ENCODE measurements at places on chromosomes 1 and 21.

DNA sequence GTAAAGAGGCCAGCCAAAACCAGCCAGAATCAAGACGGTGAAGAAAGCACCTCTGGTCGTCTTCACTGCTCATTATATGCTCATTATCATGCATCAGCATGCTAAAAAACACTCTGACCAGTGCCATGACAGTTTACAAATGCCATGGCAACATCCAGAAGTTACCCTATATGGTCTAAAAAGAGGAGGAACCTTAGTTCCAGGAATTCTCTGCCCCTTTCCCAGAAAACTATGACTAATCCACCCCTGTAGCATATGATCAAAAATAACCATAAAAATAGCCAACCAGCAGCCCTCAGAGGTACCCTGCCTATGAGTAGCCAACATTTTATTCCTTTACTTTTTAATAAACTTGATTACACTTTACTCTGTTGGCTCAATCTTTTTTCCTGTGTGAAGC, 34.2 kb upstream of the PBX1 start:
- peak; percentile 63 for DNase-seq

- DNase-seq = no peak
Measured at GRCh38 chr21:29022166-29022565, 2.3 kb upstream of the USP16 start.

GRCh38 chr1:60841116-60842046, 241.0 kb upstream of the NFIA start:
- no peak for DNase-seq

GRCh38 chr21:21715266-21715969, 717.2 kb downstream of the NCAM2 start:
- peak; percentile 56 for DNase-seq

GRCh38 chr1:212753749-212754148, 37.8 kb downstream of the NSL1 start:
- no peak for DNase-seq

- DNase-seq = peak; percentile 6
Measured at GRCh38 chr1:221392453-221392852, 349.4 kb downstream of the DUSP10 start.

DNA sequence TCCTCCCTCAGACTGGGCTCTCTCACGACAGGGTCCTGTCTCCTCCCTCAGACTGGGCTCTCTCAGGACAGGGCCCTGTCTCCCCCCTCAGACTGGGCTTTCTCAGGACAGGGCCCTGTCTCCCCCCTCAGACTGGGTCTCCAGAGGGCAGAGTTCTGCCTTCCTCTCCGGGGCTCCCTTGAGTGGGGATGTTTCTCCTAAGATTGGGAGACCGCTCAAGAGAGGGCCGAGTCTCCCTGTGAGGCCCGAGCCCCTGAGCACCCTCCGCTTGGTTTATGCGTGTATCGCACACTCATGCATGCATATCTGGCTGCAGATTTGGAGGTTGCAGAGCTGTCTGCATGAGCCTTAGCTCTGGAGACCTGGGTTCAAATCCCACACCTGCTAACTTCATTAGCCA, 39.3 kb upstream of the CSF3R start:
- DNase-seq = no peak

DNA sequence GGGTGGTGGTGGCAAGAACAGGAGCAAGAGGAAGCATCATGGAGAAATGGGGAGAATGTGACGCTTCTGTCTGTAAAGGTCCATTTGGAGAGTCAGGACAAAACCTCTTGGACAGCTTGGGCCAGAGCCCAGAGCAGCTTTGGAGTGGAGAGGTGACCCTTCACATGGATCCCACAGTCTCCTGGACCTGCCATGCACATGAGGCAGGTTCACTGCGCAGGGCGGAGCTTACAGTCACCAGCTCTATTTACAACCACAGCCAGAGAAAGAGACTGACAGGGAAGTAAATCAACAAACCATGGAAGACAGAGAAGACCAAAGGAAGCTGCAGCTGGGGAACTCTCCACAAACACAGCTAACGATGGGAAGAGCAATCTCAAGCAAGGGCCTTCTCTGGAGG, 828 bp upstream of the RGS8 start:
- no peak for DNase-seq

DNA sequence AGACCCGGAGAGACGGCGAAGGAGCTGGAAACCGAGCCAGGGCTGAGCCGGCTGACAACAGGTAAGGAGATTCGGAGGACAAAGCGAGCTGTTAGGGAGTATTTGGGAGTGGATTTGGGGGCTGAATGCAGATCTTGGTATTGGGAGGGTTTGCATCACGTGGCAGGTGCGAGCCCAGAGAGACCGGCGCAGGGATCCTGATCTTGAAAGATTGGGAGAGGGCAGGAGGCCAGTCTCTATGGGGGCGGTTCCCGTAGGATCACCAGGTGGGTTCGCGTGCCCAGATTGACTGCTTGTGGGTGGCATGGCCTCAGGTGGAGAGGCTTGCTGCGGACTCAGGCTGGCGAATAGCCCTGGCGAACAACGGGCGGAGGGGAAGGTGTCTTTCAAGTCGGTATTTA, 204 bp downstream of the CIART start:
- DNase-seq = no peak

DNA sequence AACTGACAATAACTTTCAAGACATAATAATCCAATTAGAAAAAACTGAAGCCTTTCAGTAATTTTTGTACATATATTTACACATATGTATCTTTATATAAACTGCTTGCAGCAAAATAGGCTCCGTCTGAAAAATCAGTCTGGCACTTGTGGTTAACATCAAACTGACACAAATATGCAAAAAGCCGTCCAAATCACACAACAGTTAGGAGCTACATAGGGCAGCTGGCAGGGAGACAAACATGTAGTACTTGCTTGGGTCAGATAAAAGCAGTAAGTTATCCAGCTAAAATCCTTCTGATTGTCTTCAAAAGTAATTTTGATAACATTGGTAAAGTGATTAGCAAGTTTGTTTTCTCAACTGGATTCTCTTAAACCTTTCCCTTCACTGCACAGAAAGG, 14.7 kb upstream of the GUCA2A start:
- DNase-seq = peak; percentile 26

DNA sequence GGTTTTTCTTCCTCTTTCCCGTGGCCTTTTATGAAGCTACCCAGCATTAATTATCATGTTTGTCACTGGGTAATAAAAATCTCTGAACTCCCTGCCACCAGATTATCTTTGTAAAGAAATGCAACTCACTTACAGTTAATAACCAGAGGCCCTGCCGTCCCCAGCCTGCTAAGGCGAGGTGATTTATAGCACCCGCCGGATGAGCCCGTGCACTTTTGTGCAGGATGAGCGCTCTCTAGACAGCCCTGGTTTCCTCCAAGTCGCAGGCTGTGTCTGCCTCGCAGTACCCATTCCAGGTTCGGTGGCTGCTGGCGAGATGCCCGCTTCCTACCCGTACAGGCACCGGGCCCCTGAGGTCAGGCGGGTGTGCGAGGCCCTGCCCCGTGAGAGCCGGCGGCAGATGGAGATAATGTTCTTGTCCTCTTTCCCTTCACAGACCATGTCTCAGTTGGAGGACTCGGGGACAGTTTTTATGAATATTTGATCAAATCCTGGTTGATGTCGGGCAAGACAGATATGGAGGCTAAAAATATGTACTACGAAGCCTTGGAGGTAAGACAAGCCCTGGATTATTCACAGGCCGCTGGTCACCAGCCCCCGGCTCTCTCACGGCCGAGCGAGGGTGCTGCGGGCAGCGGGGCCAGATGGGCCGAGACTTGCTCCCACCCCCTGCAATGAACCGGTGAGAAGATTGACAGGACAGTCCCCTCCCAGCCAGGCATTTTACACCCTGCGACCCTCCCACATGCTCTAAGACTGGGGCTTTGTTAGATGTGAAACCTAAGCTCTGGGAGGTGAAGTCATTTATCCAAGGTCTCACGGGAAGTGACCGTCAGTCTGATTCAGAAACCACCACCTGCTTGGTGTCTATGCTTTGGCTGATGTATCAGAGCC, 28.5 kb upstream of the SELENON start:
- DNase-seq = peak; percentile 70

DNA sequence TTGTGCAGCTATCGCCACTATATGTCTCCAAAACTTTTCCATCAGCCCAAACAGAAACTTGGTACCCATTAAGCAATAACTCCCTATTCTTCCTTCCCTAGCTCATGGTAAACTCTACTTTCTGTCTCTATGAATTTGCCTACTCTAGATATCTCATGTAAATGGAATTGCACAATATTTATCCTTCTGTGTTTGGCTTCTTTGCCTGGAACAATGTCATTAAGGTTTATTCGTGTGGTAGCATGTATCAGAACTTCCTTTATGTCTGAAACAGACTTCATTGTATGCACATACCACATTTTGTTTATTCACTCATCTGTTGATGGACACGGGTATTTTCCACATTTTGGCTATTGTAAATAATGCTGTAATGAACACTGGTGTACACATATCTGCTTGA, 40.7 kb upstream of the CD34 start:
- no peak for DNase-seq

DNA sequence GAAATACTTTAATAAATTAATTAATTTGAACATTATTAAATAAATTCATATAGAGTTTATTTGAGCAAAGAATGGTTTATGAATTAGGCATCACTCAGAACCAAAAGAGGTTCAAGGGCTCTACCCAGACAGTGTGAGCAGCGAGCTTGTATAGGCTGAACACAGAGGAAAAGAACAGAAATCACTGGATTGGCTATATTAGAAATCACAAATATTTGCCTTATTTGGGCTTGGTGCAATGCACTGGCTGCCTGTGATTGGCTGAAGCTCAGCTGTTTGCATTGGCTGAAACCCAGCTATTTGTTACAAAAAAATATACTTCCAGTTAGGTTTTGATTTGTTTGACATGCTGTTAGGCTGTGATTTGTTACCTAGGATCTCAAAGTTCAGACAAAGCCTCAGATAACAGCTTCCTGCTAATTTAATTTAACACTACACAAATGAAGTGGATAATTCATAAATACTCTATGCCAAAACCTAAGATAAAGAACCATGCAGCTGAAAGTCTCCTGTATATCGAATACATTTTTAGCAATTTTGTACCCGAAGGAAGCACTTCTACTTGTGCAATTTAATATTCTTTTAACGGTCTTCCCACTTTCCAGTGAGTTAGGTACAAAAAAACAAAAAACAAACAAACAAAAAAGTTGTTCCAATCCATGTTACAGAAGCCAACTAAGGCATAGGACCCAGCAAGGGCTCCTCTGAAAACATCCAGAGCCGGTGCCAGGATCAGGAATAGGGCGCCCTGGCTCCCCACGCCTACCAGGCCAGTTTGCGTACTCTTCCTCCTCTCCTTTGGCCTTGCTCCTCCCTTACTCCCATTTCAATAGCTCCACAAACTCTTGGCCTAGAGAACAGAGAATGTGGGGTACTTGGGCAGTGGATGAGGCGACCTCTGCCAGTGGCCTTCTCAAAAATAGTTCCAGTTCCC, 179.1 kb downstream of the DUSP10 start:
- DNase-seq = no peak

DNA sequence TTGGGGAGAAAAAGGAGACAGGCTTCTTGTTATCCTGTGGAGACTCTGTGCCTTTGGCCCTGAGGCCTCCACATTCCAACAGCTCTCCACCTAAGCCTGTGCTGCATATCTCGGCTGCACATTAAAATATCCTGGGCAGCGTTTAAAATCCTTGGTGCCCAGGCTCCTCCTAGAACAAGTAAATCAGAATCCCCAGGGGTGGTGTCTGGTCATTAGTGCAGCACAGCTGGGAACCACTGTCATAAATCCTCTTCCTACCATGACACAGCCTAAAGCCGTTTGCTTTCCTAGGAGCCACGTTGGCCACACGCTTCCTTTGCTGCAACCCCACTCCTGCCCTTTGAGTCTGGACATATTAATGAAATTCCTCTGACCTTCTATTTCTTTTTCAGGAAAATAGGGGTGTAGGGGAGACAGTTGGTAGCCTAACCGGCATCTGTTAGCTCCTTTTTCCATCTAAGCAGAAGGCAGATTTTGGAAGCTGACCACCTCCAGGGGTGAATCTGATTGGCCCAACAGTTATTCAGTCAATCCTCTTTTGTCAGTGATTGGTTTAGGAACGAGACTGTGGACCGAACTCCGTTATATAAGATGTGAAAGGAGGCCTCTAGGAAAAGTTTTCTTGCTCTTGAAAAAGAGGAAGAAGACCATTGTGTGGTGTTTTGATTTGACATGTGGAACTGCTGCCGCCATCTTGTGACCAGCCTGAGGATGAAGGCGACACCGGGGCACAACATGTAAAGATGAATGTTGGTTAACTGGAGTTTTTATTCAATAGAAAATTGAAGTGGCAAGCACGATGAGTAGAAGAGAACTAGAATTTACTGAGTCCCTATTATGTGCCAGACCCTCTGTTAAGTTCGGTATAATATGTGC, 41.9 kb downstream of the JUN start:
- DNase-seq = peak; percentile 53

GRCh38 chr1:25194572-25195020, 37.7 kb downstream of the SYF2 start:
- no peak for DNase-seq

- DNase-seq = no peak
Measured at GRCh38 chr21:27321791-27322190, 354.9 kb upstream of the ADAMTS5 start.

GRCh38 chr1:78045926-78046778, at the start of gene GIPC2:
Gene GIPC2, plus strand, starts transcription at chr1:78045966. Its CDS starts 129 bp downstream, at chr1:78046095.
- peak; percentile 37 for DNase-seq

GRCh38 chr1:921011-921837, 2.5 kb upstream of the SAMD11 start:
- DNase-seq = peak; percentile 86

- no peak for DNase-seq
Measured at GRCh38 chr1:14112613-14113012, 412.6 kb downstream of the PRDM2 start.

DNA sequence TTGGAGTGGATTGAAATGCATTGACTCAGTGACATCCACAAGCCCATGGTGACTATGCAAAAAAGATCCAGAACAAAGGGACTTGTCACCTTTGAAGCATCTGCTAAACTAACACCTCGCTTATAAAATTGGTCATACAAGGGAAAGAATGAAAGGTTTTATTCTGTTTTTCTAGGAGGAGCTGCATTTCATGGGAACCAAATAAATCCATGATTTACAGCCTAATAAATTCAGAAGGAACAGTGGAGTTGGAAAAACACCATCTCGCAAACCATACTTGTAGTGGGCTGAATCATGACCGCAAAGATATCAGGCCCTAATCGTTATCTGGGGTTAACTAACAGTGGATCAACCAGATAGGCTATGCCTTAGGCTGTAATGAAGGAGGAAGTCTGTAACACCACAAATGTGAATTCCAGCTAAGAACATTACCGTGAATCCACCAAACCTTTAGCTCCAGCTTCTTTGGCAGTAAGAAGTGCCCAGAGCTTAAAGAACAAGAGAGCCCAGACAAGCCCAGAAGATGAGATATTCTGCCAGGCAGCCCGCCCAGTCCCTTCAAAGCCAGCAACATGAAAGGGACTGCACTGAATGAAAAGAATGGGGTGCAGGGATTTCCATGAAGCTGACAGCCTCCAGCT, 27.4 kb downstream of the RSPH1 start:
- DNase-seq = no peak

GRCh38 chr1:231934797-231935196, 308.2 kb downstream of the DISC1 start:
- DNase-seq = no peak

Data from mesenchymal stem cell (in vitro differentiated cells and primary cell).